Stimulated activated CD8-positive, alpha-beta memory T cell treated with anti-CD3 and anti-CD28 coated beads, Interleukin-7, amount 100 ng/mL, for 1 hour (primary cell): ENCODE measurements at places on chromosomes 13 and 19.

DNA sequence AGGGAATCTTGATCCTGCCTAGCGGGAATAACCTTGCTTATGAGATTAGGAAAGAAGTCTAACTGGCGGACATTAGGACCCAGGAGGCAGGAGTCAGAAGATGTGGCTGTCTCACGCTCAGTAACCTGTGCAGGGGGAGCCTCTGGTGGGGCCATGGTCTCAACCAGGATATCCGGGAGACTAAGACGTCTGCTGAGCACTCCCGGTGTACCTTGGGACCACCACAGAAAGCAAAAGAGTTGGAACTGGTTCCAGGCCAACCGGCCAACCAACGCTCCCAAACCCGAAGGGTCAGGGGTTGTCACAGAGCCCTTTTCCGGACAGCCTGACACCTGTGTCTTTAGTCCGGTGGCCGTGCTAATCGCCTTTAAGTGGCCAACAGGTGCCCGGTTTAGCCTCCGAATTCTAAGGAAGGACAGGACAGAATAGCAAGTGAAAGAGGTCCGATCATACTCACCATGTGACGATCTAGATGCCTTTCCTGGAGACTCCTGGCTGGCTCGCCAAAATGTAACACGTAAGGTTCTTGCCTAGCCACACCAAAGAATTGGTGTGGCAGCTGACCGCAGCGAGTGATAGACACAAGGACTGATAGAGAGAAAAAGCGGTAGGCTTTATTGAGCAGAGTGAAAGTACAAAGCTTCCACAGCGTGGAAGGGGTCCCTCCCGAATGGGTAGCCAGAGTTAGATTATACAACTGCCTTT lies 103.9 kb upstream of the DIAPH3 start:
- DNase-seq = no peak

DNA sequence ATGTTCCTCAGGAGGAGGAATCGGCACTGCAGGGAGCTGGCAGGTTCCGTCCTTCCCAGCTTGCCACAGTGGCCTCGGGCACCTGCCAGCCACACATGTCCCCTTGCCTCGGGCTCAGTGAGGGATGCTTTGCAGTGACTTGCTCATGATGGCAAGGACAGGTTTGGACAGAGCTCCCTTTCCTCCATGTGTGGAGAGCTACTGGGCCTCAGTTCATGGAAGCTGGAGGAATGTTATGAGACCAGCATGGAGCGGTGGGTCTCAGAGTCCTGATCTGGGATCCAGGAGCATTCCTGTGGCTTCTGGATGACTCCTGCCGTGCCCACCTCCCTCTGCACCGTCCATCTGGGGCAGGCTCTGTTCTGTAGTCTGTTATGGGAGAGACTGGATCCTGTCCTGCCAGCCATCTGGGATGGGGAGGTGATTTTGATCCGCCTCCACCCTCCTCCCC lies 59.2 kb downstream of the SIPA1L3 start:
- no peak for DNase-seq

DNA sequence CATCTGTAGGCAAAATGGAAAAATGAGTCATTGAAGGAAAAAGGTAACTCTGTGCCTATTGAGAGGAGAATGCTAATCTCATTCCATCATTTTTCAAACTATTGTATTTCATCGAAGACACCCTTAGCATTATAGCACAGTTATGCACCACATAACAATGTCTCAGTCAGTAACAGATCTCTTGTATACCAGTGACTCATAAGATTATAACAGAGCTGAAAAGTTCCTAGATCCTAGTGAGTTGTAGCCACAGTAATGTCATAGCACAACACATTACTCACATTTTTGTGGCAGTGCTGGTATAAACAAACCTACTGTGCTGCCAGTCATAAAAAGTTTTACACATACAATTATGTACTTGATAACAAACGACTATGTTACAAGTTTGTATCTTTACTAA lies 1077.6 kb downstream of the DIAPH3 start:
- DNase-seq = no peak

DNA sequence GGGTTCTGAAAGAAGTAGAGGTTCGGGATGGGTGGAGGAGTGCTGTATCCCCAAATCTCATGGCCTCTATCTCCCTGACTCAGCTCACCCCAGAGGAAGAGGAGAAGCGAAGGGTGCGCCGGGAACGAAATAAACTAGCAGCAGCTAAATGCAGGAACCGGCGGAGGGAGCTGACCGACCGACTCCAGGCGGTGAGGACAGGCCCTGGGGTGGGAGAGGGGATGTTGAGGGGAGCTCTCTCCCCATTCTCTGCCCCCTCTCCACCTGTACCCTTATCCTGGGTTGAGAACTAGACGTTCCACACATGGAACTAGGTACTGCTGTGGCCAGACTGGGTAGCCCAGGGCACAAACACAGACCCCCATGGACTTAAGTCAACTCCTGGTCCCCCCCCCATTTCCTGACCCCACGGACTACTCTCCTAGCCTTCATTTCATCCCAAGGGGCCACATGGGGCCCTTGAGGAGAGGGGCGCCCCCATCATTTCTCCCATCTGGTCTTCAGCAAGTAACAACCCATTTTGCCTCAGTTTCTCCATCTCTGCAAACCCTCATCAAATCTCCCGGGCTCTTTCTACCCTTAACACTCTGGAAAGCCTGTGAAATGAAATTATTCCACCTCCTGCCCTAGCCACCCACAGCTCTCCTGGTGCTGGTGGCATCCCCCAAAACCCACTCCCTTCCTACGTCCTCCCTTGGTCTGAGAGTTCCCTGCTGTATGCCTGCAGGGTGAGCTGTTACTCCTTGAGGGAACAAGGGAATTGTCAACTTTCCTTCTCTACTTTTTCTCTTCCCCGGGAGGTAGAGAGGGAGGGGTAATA lies 3.5 kb downstream of the FOSB start:
- DNase-seq = no peak

DNA sequence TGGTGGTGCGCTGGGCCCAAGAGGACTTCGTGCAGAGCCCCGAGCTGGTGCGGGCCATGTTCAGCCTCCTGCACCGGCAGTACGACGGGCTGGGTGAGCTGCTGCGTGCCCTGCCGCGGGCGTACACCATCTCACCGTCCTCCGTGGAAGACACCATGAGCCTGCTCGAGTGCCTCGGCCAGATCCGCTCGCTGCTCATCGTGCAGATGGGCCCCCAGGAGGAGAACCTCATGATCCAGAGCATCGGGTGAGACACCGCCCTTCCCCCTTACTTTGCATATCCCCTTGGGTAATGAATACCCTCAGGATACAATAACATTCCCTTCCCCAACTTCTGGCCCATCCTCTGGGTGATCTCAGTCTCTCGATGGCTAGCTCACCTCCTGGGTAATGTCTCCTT lies 60.9 kb downstream of the RYR1 start:
- DNase-seq = no peak

GRCh38 chr13:85013006-85013405 lies 786.2 kb downstream of the SLITRK6 start:
- no peak for DNase-seq

- DNase-seq = no peak
Measured at GRCh38 chr13:24506698-24507335, 5.8 kb downstream of the PARP4 start.

- DNase-seq = no peak
Measured at GRCh38 chr19:13008926-13009787, 13.9 kb downstream of the NFIX start.

GRCh38 chr13:41608839-41609177 lies 151.5 kb downstream of the RGCC start:
- DNase-seq = no peak

DNA sequence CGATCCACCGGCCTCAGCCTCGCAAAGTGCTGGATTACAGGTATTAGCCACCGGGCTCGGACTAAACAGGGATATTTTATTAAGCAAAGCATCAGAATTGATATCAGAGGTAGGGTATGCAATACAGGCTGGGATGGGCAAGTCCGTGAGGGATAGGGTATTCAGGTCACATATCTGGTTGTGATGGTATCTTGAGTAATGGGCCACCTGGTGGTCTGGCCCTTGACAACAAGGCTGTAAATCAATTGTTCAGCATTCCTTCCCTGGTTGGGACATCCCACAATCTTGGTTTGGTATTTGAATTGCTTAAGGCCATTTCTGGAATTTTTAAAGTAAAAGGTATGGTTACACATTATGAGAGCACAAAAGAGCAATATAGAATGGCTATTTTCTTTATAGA lies 1588.0 kb downstream of the SLITRK1 start:
- no peak for DNase-seq

DNA sequence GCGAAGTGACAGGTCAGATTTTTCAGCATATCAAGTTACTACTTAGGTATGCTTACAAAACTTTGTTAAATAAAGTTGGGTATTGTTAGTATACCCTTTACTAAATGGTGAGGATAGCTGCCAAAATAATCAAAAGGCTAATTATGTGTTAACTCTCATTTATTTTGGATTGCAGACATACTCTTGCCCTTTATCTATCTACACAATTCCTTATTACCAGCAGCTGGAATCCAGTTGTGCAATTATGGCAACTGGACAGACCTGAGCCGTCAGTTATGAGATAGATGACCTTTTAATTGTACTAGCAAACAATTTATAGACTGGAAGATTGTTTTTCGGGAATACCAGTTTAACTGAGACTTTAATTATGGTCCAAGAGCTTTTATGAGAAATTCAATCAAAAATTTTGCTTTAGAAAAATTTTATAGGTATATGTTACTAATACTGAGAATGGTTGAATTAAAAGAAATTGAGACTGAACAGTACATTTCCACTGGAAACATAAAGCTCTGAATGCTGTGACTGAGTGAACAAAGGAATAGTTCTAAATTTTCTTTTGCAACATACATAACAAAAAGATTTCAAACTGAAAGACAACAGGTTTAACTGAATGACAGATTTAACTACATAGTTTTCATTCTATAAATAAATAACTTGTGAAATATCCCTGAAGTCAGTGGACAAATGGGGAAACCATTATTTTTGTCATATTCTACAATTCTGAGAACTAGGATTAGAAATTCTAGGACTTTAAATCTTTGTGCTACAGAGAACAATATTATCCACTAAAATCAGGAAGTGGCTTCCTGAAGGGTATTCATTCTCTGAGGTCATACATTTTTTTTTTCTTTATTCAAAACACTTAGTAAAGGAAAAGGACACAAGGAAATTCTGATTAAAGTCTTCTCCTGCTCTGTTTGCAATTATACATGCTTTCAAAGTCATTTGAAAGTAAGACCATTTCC lies 97.4 kb downstream of the ZC3H13 start:
- no peak for DNase-seq

DNA sequence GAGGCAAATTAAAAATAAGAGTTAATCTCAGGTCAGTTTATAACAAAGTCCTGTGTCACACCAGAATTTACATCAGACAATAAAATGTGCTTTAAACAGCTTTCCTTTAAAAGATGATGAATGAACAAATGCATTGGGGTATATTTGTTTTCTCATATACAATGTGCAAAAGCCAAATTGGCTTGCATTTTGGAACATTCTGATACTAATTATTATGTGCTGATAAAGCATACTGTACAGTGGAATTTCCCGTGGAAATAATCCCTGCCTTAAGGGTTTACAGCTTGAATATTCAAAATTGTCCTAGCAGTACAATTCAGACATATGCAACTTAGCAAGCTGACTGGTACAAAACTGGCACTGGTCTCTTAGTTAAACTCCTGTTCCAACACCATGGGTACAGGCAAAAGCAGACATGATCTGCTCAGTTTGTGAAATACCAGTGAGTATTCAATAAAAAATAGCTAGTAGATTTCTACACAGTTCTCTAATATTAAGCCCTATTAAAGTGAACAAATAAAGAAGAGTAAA lies 373.4 kb downstream of the SLITRK1 start:
- DNase-seq = no peak
